AG10803 (cell line): ENCODE measurements at places on chromosomes 6 and 20.
A peak's percentile ranks its signal among the peaks of the same experiment; 100 is the strongest.

DNA sequence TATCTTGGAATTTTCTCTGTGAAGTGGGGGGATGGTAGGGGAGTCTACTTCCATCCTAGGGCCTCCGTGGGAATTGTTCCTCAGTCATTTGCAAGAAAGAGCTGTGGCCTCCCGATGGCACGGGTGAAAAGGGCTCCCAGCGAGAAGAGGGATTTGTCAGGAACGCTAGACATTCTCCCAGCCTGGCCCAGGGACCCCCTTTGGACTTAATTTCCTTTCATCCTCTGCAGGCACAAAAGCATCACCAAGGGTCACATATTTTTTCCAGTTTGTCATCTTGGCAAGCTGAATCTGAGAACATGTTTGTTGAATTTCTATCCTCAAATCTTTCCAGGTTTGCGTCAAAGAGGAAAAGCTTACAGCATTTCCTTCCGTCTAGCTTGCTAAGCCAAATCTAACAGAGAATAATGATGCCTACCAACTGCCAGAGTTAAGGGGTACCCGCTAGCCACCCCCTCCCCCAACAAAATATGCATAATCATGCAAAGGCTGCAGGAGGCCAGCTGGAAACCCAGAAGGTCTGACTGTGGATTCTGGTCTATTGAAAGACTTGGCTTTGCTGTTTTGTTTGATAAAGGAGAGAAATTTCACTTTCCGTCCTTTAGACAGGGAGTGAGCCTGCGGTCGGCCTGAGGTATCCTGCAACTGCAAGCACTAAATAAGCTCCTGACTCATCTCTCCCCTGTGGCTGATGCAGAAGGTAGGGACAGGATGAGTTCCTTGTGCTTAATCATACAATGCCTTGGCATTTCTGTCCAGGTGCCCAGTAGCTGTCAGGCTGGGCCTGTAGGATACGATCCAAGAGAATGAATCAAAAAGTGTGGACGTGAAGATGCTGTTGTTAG, 23.1 kb downstream of the PSMG4 start:
- peak; percentile 91 for DNase-seq

- DNase-seq: peak; percentile 20
Measured at GRCh38 chr6:154995254-154996015, at the start of gene TIAM2. Gene TIAM2 (plus strand): TSS chr6:154995315. CDS start chr6:155129224, 133,909 bp downstream.

- no peak for DNase-seq
Measured at GRCh38 chr20:37119356-37120036, 23.7 kb upstream of the RBL1 start.

DNA sequence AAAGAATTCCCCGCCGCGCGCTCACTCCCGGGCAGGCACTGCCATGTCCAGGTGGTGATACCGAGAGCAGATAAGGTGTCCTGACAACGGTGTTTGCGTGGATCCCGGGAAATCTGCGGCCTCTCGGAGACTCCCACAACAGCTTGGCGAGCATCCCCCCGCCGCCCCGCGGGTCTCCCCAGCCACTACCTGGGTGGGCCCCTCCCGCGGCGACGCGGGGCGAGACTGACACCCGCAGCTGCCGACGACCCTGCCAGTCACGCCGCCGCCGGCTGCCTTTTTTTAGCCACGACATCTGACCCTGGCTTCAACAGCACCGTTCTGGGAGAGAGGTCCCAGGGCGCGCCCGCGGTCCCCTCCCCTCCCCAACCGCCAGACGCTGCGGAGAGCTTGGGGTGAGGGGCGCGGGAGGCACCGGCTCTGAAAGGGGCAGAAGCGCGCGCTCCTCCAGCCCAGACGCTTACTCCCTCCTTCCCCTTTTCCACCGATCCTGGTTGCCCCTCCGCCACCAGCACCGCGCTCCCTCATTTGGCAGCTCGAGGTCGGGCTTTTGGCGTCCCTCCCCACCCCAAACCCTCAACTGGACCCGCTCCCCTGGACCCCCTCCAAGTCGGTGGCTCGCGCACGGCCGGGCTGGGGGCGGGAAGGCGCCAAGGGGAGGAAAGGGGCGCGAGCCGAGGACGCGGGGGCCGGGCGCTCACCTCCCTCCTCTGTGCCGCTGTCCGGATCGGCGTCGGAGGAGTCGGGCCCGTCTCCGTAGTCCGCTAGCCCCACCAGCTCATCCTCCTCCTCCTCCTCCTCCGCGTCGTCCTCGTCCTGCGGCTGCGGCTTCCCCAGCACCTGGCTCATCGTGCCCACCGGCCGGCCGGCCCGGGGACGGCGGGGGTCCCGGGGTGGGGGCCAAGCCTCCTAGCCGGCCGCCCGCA, 665 bp downstream of the RRAGD start:
- DNase-seq: no peak

GRCh38 chr20:59459586-59459985, 144.8 kb upstream of the PHACTR3 start:
- DNase-seq: no peak

GRCh38 chr6:498795-499231, 107.3 kb downstream of the IRF4 start:
- DNase-seq: no peak

GRCh38 chr6:89264296-89264695, 47.1 kb upstream of the GABRR1 start:
- DNase-seq: no peak

- DNase-seq: no peak
Measured at GRCh38 chr6:93164781-93165180, 254.6 kb downstream of the EPHA7 start.

- no peak for DNase-seq
Measured at GRCh38 chr6:4935975-4936680, 67.7 kb downstream of the RPP40 start.

- DNase-seq: no peak
Measured at GRCh38 chr6:133169901-133170300, 71.3 kb upstream of the EYA4 start.
